ENCODE measurements at places on chromosomes 11 and 22.

GRCh38 chr22:49224243-49224642 lies 603.4 kb downstream of the BRD1 start:
- DNase-seq, result no peak

DNA sequence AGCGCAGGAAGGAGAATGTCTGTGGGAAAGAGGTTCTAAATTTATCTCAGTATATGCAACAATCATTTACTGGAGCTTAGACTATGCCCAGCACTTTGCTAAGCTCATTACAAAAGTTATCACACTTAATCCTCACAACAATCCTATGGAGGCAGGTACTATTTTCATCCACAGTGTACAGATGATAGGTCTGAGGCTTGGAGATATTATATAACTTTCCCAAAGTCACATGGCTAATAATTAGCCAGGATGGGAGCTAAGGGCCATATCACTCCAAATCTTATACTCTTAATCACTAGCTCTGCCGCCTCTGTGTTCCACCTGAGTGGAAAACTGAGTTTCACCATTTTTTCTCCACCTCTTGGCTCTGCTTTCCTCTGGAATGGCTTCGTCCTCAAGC lies 47.3 kb upstream of the CAPRIN1 start:
- no peak for DNase-seq

- no peak for DNase-seq
These were observed 52.8 kb upstream of the PARVA start for GRCh38 chr11:12324585-12324984.

GRCh38 chr22:46551321-46551720 lies 13.9 kb upstream of the CELSR1 start:
- DNase-seq, result no peak

DNA sequence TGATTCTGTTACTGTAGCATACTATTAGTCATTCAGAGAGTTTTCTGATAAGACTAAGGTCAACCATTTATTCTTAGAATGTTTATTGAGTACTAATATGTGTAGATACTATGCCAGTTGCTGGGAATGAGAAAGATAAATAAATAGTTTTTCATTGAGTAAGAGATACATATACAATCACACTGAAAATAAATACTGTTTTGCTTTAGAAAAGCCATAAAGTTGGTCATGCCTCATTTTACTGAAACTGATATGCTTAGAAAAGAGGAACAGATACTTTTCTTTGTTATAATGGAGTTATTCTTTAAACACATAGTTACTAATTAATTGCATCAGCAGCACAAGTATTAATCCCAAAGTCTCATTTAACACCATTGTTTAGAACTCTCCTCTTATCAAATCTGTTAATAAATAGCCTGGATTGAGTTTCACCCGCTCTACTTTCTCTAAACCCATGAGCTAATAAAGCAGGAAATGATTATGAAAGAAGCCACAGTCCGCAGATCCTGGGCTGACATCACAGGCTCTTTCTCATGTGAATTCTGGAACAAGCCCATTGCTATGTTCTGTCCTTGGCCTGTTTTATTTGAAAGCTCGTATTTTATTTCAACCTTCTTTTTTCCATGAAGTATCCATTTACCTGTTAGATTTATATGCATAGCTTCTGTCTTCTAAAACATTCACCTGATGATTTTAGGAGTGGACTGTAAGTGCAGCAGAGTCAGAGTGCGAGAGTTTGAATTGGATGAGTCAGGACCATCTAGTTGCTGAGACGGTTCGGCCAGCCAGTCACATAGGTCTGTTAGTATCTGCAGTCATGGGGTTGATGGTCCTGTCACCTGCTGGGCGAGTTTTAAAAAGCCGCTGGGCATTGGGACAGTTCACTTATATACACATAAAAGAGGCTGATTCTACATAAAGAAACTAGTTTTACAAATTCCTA lies 35.5 kb downstream of the PIWIL4 start:
- DNase-seq, result no peak

DNA sequence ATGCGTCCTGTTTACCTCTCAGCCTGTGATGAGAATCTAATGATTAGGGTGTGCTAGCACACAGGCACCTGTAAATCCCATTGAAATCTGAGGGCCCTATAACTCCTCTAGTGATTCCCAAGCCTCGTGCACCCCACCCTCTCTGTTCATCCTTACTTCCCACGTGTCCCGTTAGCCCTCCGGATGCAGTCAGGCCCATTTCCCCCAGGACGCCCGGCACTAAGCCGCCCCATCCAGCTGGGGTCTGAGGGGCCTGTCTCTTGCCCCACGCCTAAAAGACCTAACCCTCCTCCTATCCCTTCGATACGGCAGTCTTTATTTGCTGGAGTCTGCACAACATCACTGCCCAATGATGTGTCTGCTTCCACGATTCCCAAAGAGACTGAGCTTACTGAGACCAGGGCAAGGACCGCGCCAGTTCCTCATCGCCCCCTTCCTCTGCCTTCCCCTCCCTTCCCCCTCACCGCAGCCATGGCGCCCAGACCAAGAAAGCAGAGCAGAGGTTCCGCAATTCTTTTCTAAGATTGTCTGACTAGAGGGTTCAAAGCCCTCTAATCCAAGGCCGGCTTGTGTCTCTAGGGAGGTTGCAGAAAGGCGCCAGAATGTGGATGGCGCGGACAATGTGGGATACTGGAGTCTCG lies 1.1 kb upstream of the FADS2 start:
- no peak for DNase-seq

Measured in stimulated activated CD4-positive, alpha-beta T cell treated with anti-CD3 and anti-CD28 coated beads, Interleukin-1b, Interleukin-23, amount 100 ng/mL, for 1 hour (primary cell).